ENCODE measurements at places on chromosomes 2 and 18. TPM values are rescaled to one million over a fixed set of nuclear protein-coding genes. Genes with fewer than 3 reads are reported as not detected.

The SGPP2 gene
- total RNA-seq: not detected

The ADD2 gene
- total RNA-seq: not detected

The STK36 gene
- total RNA-seq: 67.8 TPM

The UCN gene
- total RNA-seq: 4.1 TPM

The IL1F10 gene
- total RNA-seq: not detected

The KCNE4 gene
- 3.5 TPM for total RNA-seq

The GKN1 gene
- not detected for total RNA-seq

The ZNF514 gene
- total RNA-seq: 19.0 TPM
